ENCODE measurements at places on chromosomes 2 and 18.
A peak's percentile ranks its signal among the peaks of the same experiment; 100 is the strongest.

GRCh38 chr2:239190921-239191885, 209.6 kb downstream of the HDAC4 start:
- H3K4me3 ChIP-seq, result no peak overlapping the region
- H3K27me3 ChIP-seq, result no peaks in the 10 kb centered on the region
- no peak overlapping the region for H3K27ac ChIP-seq
- peak; percentile 62 for DNase-seq
- H3K36me3 ChIP-seq, result no peaks in the 10 kb centered on the region

- H3K27me3 ChIP-seq, result no peaks in the 10 kb centered on the region
- H3K36me3 ChIP-seq, result peaks cover 42% of the 10 kb centered on the region
- peak overlapping the region; percentile 25 for H3K27ac ChIP-seq
Observed at GRCh38 chr2:61368687-61369665, 101.9 kb downstream of the USP34 start.

GRCh38 chr2:218081695-218082094, 12.6 kb downstream of the RUFY4 start:
- DNase-seq, result no peak
- no peaks in the 10 kb centered on the region for H3K4me1 ChIP-seq

DNA sequence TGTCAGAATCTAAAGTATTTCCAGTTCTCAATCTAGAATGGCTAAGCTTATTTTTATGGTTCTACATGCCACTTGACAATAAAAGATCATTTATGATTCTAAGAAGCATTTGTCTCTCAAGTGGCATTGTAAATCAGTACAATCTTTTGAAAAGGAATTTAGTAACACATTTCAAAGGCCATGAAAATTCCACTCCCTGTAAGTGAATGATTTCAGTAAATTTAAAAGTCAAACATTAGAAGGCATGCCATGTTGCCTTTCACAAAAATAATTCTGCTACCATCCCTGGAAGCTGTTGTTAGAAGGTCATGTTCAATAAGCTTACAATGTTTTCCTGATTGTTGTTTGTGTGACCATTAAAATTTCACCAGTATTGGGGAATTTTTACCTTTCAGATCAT, 142.9 kb downstream of the RPIA start:
- DNase-seq, result no peak
- H3K27me3 ChIP-seq, result no peaks in the 10 kb centered on the region

GRCh38 chr2:59066787-59067399, 825.8 kb upstream of the FANCL start:
- H3K36me3 ChIP-seq, result no peaks in the 10 kb centered on the region
- H3K4me1 ChIP-seq, result no peaks in the 10 kb centered on the region
- no peak overlapping the region for H3K27ac ChIP-seq
- no peaks in the 10 kb centered on the region for H3K27me3 ChIP-seq
- DNase-seq, result no peak

DNA sequence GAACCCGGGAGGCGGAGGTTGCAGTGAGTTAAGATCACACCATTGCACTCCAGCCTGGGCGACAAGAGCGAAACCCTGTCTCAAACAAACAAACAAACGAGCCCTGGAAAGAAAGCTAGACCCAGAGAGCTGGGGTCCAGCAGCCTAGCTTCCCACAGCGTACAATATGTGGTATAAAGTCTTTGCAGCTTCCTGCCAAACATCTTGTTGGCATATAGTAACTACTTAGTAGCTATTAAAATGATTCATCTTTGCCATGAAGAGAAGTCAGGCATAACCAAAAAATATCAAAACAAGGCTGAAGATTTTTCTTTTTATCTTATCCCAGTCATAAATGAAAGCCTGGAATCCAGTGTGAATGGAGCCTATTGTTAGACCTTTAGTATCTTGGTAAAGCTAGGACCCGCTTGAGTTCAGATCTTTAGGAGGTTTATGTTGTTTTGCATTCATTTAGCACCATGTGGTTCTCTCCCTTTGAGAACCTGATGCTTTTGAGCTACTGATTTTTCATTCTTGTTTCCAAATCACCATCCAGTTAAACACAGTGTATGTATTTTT, 139.7 kb upstream of the NOSTRIN start:
- no peak overlapping the region for H3K27ac ChIP-seq
- DNase-seq, result no peak
- no peaks in the 10 kb centered on the region for H3K27me3 ChIP-seq
- peaks cover 21% of the 10 kb centered on the region for H3K4me1 ChIP-seq
- no peak overlapping the region for H3K4me3 ChIP-seq

GRCh38 chr2:49226360-49226759, 72.0 kb upstream of the FSHR start:
- H3K27ac ChIP-seq, result no peak overlapping the region
- H3K4me3 ChIP-seq, result no peak overlapping the region
- no peaks in the 10 kb centered on the region for H3K36me3 ChIP-seq
- DNase-seq, result no peak
- no peaks in the 10 kb centered on the region for H3K4me1 ChIP-seq
- H3K27me3 ChIP-seq, result no peaks in the 10 kb centered on the region

All from type B pancreatic cell (in vitro differentiated cells).